Ovary (tissue), 10 donors: ENCODE measurements at places on chromosomes 12 and 14.
A peak's percentile ranks its signal among the peaks of the same experiment; 100 is the strongest.

- DNase-seq, result no peak
Measured at GRCh38 chr12:76123259-76124212, 39.1 kb upstream of the NAP1L1 start.

GRCh38 chr14:99648027-99648784 lies 3.3 kb downstream of the HHIPL1 start:
- no peak for DNase-seq

DNA sequence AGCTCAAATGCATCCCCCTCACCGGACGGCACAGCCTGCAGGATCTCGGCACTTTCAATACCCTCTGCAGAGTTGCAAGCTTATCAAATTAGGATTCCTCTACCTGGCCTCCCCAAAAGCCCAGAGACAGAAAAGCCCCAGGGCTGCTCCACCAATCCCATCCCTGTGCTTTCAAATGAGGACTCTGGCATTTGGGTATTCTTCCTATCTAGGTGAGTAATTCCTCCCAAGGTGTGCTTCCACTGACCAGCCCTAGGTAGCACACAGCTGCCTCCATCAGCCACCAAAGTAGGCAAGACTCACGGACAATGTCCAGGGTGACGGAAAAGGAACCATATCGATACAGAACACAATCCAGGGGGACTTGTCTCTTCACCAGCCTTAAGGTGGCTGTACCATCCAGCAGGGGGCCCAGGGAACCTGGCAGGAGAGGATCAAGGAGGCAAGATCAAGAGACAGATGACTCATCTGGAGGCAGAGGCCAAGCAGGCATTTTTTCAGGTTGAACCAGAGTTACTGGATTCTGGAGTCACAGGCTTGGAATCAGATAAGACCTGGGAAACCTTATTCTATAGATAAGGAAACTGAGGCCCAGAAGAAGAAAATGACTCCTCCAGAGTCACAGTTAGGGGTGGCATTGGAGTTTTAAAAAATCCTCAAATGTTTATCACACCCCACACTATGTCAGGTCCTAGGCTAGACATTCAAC lies 9.9 kb downstream of the PMEL start:
- no peak for DNase-seq

DNA sequence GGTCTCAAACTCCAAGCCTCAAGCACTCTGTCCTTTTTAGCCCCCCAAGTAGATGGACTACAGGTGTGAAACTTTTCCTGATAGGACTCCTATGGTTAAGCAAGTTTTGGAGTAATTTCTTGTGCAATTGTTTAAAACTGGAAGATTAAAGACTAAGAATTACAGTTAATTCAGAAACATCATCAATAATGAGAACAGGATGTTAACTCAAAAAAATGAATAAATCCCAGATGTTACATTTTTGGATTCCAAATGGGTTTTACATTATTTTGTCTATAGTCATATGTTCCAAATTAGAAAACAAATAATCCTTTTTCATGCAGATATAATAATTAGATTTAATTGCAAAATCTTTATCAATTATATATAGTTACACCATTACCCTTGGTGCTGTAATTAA lies 24.4 kb upstream of the KITLG start:
- DNase-seq, result no peak

DNA sequence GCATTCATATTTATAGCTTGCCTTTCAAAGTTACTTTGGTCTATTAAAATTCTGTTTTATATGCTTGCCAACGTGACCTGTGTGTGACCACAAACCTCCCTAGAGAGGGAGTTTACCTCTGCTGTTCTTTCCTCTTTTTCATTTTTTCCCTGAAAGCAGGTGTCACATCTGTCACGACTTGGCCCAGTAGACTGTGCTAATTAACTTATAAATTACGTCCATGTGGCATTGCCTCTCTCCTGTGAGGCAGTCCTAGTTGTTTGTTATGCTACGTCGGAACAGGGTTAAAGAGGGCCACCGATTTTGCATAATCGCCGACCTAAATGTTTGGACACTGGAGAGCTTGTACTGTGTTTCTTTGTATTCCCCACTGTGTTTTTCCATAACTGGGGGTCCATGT lies 343.9 kb upstream of the FLRT2 start:
- no peak for DNase-seq

GRCh38 chr12:27057543-27057942 lies 24.8 kb downstream of the C12orf71 start:
- DNase-seq, result no peak

- no peak for DNase-seq
Measured at GRCh38 chr12:51868821-51869495, 18.9 kb upstream of the ANKRD33 start.

DNA sequence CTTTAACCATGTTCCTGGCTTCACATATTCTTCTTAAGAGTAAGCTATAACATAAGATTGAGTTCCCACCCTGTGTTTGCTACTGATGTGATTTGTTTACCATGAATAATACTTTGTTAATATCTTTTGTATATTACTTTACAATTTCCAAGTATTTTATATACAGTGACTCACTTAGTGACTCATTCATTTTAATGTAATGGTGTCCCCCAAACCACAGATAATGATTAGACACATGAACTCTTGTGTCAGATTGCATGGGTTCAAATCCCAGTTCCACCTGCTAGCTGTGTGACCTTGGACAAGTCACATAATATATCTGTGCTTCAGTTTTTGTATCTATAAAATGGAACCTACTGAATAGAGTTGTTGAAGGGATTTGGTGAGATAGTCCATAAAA lies 76.1 kb downstream of the MYF5 start:
- DNase-seq, result no peak

- DNase-seq, result no peak
Measured at GRCh38 chr12:113086249-113087164, 30.0 kb downstream of the DTX1 start.

- DNase-seq, result no peak
Measured at GRCh38 chr12:88383405-88383804, 196.9 kb downstream of the KITLG start.

GRCh38 chr12:20212658-20213555 lies 155.4 kb upstream of the PDE3A start:
- peak; percentile 84 for DNase-seq

DNA sequence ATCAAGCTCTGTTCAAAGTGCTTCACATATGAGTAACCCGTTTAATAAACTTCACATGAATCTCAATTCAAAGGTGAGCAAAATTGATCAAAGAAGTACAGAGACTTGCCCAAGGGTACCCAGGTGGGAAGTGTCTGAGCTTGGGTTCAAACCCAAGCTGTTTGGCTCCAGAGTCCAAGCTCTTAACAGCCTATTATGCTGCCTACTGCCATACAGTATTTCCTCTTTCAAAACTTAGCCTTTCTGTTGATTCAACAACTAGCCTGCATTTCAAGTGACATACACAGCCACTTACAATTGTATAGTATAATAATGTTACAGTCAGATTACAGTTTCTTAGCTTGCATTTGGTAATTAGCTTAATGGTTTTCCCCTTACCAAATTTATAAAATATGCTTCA lies 29.7 kb downstream of the FRMD6 start:
- no peak for DNase-seq

DNA sequence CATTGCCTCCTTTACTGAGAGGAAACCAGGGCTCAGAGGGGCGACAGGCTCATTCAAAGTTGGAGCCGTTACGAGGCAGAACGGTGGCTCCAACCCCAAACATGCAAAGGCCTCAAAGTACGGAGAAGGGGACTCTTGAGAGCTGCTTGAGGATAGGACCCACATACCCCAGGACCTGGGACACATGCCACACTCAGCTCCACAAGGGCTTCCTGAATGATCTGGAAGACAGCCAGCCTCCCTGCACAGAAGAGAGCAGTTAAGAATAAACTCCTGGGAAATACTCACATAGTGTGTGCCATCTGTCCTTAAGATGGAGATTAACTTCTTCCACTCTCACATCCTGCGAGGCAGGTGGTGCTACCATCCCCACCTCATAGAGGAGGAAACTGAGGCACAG lies 26.6 kb upstream of the NXPH4 start:
- DNase-seq, result no peak

DNA sequence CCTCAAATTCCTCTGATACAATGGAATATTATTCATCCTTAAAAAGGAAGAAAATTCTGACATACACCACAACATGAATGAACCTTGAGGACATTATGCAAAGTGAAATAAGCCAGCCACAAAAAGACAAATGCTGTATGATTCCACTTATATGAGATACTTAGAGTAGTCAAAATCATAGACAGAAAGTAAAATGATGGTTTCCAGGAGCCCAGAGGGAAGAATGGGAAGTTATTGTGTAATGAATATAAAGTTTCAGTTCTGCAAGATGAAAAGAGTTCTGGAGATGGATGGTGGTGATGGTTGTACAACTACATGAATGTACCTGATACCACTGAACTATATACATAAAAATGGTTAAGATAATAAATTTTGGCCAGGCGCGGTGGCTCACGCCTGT lies 18.3 kb downstream of the VWF start:
- no peak for DNase-seq

DNA sequence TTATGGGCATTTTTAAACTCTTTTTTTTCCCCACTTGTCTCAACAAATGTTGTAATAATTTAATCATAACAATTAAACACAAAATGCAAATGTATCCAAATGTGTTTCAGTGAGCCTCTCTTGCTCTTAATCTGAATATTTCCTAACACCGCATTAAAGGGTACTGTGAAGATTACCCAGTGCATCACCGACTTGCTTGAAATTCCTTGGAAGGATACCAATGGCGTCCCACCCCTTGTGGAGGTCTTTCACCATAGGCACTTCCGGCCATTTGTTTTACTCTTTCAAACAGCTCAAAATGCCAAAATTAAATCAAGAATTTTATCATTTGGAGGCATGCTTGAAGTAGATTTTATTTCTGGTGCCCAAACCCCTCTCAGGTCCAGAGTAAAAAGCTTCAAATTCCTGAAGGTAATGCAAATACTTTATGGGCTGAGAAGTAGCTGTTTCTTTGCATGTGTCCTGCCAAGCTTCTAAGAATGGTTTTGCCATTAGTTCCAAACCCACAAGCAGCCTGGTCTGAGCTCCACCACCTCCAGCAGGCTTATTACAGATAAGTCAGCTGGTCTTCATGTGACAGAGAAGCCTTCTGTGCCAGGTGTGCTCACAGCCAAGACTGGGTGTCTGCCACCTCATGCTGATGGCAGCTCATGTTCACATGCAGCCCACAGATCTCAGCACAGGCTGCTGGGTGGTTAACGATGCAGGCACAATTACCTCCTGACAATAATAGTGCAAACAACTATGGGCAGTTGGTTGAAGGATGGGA lies 16.4 kb upstream of the NUDT4 start:
- no peak for DNase-seq

DNA sequence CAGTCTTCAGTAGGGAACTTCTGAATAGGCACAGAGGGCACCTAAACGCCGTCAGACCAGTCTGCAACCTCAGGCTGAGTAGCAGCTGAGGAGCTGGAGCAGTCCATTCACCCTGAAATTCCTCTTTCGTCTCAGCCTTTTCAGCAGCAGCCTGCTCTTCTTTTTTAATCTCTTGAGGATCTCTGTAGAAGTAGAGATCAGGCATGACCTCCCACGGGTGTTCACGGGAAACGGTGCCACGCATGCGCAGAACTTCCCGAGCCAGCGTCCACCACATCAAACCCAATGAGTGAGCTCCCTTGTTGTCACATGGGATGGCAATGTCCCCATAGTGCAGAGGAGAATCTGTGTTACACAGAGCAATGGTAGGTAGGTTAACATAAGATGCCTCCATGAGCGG lies 11.1 kb upstream of the MARK3 start:
- DNase-seq, result no peak

DNA sequence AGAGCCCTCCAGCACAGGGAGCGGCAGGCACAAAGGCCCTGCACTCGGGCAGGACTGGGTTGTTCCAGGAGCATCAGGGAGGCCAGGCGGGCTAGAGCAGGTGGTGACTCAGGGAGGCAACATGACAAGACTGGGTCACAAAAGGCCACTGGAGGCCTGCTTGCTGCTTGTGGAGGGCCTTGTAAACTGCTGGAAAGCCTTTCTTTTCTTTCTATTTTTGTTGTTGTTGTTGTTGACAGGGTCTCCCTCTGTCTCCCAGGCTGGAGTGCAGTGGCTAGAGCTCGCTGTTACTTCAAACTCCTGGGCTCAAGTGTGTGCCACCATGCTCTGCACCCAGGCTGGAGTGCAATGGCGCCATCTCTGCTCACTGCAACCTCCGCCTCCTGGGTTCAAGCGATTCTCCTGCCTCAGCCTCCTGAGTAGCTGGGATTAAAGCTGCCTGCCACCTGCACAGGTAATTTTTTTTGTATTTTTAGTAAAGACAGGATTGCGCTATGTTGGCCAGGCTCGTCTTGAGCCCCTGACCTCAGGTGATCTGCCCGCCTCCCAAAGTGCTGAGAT lies 11.8 kb upstream of the RCOR1 start:
- DNase-seq, result no peak

DNA sequence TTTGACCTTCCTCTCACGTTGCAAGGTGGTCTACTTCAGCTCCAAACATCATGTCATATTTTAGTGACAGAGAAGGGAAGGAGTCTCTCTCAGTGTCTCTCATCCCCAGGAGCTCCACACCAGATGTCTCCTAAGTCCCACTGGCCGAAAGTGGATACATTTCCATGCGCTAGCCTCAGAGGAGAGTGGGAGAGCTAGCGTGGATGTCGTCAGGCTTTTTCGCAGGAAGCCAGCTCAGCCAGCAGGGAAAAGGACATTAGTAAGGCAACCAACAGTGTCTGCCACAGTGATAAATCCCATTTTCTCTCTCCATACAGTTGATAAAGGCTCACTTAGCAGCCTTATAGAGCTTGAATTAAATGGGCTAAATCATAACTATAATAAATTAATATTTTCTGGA lies 155.7 kb downstream of the PELI2 start:
- DNase-seq, result no peak

GRCh38 chr14:29858299-29858698 lies 69.3 kb downstream of the PRKD1 start:
- DNase-seq, result no peak

DNA sequence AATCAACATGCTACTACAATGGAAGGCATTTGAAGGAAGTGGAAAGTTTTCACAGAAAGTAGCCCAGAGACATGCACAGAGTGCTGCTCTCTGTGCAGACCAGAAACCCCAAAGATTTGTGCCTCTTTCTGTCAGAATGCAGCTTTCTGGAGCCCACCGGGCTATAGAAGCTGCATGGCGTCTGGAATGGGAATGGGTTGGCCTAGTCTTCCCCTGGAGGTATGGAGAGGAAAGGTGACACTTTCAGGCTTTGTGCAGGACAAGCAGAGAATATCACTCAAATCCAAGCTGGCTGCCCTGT lies 21.3 kb upstream of the ZFP36L1 start:
- DNase-seq, result no peak

GRCh38 chr14:50804181-50804721 lies 26.7 kb downstream of the NIN start:
- DNase-seq, result no peak

DNA sequence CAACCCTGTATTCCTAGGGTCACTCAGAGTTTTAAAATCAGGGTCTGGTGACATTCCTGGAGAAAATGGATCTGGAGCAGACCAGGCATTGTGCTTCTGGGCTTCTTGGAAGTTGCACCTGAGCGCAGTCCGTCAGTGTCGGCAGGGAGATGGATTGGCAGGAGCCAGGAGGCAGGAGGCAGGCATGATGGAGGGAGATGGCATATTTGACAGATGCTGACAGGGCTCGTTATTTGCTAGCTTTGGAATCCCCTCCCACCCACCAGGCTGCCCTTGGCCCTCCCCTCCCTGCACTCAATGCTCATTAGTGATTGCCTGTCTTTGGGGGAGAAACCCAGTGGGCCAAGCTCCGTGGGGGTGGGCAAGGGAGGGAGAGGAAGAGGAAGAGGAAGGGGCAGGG lies 4.7 kb downstream of the CISTR start:
- no peak for DNase-seq

GRCh38 chr14:45060551-45060950 lies 23.4 kb upstream of the PRPF39 start:
- DNase-seq, result no peak
